ENCODE measurements at places on chromosomes 1 and 21.

DNA sequence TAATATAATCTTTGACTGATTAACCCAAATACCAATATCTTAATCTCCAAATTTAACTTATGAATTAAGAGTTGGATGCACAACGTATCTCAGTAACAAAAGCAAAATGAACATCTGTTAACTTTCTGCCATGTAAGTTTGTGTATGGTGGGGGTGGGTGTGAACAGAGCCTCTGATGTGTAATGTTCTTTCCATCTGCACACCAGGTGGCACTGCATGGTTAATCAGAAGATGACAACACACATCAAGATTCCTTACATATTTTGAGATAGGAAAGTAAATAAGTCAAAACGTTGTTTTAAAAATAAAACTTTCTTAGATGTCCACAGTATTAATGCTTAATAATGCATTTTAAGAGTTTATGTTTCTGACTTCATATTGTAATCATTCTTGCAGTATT, 251.9 kb downstream of the DPYD start:
- no peak for DNase-seq

DNA sequence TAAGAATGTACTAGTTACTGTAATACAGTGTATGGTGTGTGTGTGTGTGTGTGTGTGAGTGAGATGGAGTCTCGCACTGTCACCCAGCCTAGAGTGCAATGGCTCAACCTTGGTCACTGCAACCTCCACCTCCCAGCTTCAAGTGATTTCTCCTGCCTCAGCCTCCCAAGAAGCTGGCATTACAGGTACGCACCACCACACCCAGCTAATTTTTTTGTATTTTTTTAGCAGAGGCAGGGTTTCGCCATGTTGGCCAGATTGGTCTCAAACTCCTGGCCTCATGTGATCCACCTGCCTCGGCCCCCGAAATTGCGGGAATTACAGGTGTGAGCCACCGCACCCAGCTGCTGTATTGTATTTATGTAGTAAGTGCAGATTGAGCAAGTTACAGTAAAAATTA, 2.9 kb upstream of the LRRC40 start:
- no peak for DNase-seq

- no peak for DNase-seq
Measured at GRCh38 chr1:24929398-24930259, 447 bp downstream of the RUNX3 start.

GRCh38 chr1:8661185-8662110, 156.0 kb downstream of the RERE start:
- DNase-seq: no peak

- no peak for DNase-seq
Measured at GRCh38 chr1:211521102-211521815, 29.3 kb upstream of the RD3 start.

GRCh38 chr21:31873696-31874599, 1.1 kb downstream of the HUNK start:
- no peak for DNase-seq

GRCh38 chr1:201683397-201683796, 144.5 kb downstream of the NAV1 start:
- DNase-seq: no peak

GRCh38 chr1:155130272-155131006, 2.8 kb downstream of the EFNA1 start:
- DNase-seq: no peak

GRCh38 chr1:111476214-111476613, 2.4 kb downstream of the C1orf162 start:
- DNase-seq: no peak

GRCh38 chr1:32341971-32342370, 5.9 kb upstream of the MARCKSL1 start:
- DNase-seq: no peak

DNA sequence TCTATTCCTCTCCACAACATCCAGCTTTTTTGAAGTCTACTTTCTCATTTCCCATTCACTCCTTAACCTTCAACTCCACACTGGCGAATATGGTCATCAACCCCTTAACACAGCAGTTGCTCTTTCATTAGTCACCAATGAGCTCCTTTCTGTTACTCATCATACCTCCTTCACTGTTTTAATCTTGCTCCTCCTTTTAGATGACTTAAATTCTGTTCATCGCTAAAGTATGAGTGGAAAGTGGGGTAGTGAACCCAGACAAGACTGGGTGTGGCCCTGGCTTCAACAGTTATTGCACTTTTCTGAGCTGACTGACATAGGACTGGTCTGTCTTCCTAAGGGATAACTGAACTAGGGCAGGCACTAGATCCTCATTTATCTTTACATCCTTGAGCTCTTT, 51.3 kb downstream of the AKT3 start:
- DNase-seq: no peak

DNA sequence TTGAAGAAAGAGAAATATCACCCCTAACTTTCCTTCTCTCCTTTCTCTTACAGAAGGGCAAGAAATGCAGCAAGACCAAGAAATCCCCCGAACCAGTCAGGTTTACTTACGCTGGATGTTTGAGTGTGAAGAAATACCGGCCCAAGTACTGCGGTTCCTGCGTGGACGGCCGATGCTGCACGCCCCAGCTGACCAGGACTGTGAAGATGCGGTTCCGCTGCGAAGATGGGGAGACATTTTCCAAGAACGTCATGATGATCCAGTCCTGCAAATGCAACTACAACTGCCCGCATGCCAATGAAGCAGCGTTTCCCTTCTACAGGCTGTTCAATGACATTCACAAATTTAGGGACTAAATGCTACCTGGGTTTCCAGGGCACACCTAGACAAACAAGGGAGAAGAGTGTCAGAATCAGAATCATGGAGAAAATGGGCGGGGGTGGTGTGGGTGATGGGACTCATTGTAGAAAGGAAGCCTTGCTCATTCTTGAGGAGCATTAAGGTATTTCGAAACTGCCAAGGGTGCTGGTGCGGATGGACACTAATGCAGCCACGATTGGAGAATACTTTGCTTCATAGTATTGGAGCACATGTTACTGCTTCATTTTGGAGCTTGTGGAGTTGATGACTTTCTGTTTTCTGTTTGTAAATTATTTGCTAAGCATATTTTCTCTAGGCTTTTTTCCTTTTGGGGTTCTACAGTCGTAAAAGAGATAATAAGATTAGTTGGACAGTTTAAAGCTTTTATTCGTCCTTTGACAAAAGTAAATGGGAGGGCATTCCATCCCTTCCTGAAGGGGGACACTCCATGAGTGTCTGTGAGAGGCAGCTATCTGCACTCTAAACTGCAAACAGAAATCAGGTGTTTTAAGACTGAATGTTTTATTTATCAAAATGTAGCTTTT, 2.4 kb downstream of the CCN1 start:
- no peak for DNase-seq

- DNase-seq: no peak
Measured at GRCh38 chr1:8203551-8203950, 114.4 kb upstream of the SLC45A1 start.

- no peak for DNase-seq
Measured at GRCh38 chr1:246572785-246573184, 6.5 kb downstream of the CNST start.

GRCh38 chr1:25771221-25772114, 28.5 kb upstream of the SELENON start:
- DNase-seq: no peak

DNA sequence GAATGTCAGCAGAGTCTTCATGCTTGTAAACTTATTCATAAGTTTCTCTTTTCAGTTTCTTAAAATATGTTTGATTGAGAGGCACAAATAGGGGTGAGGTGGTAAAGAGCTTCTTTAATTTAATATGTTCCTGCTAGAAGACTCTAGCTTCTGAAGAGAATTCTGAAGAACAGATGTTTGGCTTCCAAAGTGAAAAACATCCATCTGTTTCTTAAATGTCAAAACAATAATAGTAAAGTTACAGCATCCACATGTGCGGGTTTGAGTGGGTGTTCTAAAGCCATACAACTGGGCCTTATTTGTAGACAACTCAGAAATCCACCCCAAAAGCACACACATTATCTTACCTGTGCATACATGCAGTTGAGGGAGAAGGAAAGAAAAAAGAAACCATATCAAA, 144.0 kb upstream of the ADGRL4 start:
- no peak for DNase-seq

DNA sequence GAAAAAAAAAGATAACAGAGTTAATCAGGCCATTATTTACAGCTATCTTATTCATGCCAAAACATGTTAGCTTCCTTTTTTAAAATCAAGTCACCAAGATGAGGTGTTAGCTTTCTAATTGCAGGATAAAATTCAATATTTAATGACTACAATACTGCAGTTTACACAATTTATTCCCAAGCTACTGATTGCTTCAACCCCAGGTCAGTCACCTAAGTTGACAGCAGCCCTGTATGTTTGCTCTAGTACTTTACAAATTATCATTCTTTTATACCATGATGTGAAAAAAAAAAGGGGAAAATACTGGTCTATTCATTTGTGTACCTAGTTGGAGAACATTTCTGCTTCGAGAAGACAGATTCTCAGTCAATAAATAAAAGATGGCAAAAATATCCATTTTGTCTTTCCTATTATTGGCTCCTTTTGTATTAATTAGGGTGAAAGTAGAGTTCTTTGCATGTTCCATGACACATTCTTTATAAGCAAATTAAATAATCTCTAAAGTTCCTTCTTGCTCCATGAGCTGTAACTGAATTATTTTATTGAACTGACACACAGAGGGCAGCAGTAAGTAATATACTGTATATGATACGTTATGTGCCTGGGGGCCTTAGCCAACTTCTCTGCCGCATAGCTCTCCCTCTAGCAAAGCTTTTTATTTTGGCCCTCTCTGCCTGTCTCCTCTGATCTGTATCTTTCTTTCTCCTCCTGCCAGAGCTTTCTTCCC, 48.0 kb downstream of the DIPK1A start:
- DNase-seq: no peak

GRCh38 chr1:91821126-91821868, 64.7 kb downstream of the TGFBR3 start:
- DNase-seq: no peak

- DNase-seq: no peak
Measured at GRCh38 chr21:29295066-29295650, 3.6 kb upstream of the BACH1 start.

DNA sequence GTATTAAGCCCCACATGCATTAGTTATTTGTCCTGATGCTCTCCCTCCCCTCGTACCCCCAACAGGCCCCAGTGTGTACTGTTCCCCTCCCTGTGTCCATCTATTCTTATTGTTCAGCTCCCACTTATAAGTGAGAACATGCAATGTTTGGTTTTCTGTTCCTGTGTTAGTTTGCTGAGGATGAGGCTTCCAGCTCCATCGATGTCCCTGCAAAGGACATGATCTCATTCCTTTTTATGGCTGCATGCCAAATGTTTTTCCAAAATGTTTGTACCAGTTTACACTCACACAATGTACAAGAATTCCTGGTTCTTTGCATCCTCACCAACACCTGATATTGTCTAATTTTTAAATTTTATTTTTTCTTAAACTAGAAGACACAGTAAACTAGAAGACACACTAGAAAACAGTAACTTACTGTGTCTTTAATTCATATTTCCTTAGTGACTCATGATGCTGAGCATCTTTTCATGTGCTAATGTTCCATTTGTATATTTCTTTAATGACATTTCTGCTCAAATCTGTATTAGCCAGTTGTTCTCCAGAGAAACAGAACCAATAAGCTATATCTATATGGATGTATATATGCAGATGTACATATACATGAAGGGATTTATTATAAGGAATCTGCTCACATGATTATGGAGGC, 19.4 kb upstream of the USP1 start:
- DNase-seq: no peak

DNA sequence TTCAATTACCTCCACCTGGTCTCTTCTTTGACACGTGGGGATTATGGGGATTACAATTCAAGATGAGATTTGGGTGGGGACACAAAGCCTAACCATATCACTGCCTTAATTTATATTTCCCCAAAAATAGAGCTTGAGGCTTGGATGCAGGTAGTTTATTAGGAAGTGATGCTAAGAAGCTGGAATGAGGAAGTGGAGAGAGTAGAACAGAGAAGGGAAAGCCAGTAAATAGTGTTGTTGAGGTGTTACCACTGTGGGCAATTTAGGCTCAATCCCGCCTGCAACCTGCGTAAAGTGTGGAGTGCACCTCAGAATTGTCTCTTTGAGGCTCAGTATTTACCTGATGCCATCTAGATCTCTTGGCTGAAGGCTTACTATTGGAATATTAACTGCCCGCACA, 4.9 kb upstream of the DOCK7 start:
- DNase-seq: no peak

- DNase-seq: no peak
Measured at GRCh38 chr21:42147386-42148020, 71.4 kb upstream of the ABCG1 start.

- no peak for DNase-seq
Measured at GRCh38 chr1:24452922-24453485, 37.4 kb downstream of the NIPAL3 start.

GRCh38 chr1:32764826-32765569, 52.2 kb downstream of the YARS1 start:
- no peak for DNase-seq

DNA sequence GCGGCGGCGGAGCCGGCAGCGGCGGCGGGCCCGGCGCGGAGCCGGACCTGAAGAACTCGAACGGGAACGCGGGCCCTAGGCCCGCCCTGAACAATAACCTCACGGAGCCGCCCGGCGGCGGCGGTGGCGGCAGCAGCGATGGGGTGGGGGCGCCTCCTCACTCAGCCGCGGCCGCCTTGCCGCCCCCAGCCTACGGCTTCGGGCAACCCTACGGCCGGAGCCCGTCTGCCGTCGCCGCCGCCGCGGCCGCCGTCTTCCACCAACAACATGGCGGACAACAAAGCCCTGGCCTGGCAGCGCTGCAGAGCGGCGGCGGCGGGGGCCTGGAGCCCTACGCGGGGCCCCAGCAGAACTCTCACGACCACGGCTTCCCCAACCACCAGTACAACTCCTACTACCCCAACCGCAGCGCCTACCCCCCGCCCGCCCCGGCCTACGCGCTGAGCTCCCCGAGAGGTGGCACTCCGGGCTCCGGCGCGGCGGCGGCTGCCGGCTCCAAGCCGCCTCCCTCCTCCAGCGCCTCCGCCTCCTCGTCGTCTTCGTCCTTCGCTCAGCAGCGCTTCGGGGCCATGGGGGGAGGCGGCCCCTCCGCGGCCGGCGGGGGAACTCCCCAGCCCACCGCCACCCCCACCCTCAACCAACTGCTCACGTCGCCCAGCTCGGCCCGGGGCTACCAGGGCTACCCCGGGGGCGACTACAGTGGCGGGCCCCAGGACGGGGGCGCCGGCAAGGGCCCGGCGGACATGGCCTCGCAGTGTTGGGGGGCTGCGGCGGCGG, 1.0 kb downstream of the ARID1A start:
- peak; percentile 36 for DNase-seq

GRCh38 chr1:208741296-208741695, 497.1 kb upstream of the PLXNA2 start:
- DNase-seq: no peak

- DNase-seq: no peak
Measured at GRCh38 chr1:24540906-24541710, 14.8 kb upstream of the NCMAP start.

DNA sequence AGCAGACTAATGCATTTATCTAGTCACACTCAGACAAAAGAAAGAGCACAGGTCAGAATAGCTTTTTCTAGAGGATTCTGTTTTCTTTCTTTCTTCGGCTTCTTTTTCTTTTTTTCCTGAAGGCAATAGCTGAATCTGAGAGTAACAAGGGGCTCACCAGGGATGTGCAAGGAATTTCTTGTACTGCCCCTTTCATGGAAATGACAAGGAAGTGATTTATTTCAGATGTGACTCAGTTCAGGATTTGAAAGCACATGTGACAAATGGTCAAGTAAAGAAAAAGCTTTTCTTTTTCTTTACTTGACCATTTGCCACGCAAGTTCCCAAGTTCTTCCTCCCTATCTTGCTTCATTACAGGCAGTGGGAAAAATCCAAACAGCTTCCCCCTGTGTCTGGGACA, 202.0 kb downstream of the GABPA start:
- no peak for DNase-seq

Measured in stimulated activated CD4-positive, alpha-beta T cell treated with anti-CD3 and anti-CD28 coated beads, Interleukin-1b, Interleukin-23, amount 100 ng/mL, for 1 hour (primary cell).